ENCODE measurements at places on chromosomes 11 and 22.

DNA sequence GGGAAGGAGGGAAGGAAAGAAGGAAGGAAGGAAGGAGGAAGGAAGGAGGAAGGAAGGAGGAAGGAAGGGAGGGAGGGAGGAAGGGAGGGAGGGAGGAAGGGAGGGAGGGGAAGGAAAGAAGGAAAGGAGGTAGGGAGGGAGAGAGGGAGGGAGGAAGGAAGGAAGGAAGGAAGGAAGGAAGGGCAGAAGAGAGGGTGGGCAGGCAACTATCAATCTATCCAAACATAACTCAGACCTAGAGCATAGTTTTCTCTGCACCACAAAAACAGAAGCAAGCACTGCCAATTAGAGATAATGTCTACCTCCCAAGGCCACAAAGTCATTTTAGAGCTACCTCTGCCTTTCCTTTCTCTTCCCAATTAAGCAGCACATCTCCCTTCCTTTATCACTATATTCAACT, 109.1 kb downstream of the ETS1 start:
- DNase-seq: no peak

DNA sequence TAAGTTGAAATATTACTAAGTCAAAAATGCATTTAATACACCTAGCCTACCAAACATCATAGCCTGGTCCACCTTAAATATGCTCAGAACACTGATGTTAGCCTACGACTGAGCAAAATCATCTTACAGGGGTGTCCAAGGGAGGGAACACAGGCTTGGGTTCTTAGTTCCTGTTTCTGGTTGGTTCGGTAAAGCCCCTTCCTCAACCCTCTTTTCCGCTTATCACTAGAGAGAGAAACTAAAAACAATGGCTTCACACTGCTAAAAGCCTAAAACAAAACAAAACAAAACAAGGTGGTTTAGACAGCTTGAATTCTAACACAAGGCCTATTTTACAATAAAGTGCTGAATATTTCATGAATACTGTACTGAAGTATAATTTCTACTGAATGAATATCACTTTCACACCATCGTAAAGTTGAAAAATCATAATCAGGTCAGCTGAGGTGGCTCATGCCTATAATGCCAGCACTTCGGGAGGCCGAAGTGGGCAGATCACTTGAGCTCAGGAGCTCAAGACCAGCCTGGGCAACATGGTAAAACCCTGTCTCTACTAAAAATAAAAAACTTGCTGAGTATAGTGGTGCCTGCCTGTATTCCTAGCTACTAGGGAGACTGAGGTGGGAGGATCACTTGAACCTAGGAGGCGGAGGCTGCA, 118.0 kb downstream of the SIK3 start:
- no peak for DNase-seq

GRCh38 chr22:38215156-38216038, 13.6 kb downstream of the MAFF start:
- no peak for DNase-seq

GRCh38 chr11:68992743-68993255, 12.0 kb upstream of the MRGPRD start:
- no peak for DNase-seq

Data from stimulated activated CD4-positive, alpha-beta T cell treated with anti-CD3 and anti-CD28 coated beads, Interleukin-1b, Interleukin-23, amount 100 ng/mL, for 4 hours (primary cell).